Gastroesophageal sphincter (tissue), 4 donors: ENCODE measurements at places on chromosomes 6 and 20. TPM values are rescaled to one million over a fixed set of nuclear protein-coding genes. Genes with fewer than 3 reads are reported as not detected.

GRCh38 chr6:4405621-4406212 is 270.3 kb upstream of the ECI2 start:
- no peak for ATAC-seq

GRCh38 chr6:139533573-139534471 is 159.4 kb upstream of the CITED2 start:
- peak; percentile 75 for ATAC-seq

- ATAC-seq: peak; percentile 20
Measured at GRCh38 chr20:32582659-32583580, 2.2 kb downstream of the NOL4L start.

GRCh38 chr6:71681234-71681867 is 205.0 kb upstream of the RIMS1 start:
- no peak for ATAC-seq

- no peak for ATAC-seq
Measured at GRCh38 chr20:63737945-63738686, 1.5 kb upstream of the SLC2A4RG start.

Gene SPEF1
- not detected for total RNA-seq

GRCh38 chr20:53609491-53610445 is 16.1 kb upstream of the ZNF217 start:
- ATAC-seq: no peak

Gene OR2B6
- total RNA-seq: not detected

Gene LY6G6F
- not detected for total RNA-seq

GRCh38 chr20:49556621-49557020 is 11.3 kb downstream of the PTGIS start:
- ATAC-seq: no peak

DNA sequence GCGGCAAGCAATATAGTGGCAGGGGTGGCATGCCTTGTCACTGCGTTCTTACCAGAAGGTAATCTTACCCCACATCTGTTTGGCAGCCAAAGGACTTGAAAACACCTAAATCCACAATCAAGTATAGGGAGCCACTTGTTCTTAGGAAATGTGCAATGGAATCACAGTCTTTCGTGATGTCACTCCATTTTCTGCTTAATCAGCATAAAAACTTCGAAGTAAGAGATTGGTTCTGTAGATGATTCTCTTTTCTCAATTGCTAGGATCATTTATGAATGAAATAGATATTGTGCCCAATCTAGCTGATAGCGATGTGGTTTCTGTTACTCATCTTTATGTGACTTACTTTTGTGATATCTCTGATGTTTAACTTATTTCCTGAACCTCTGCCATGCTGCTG is 89.0 kb downstream of the SLC22A3 start:
- no peak for ATAC-seq

GRCh38 chr20:58657262-58657661 is 6.2 kb downstream of the STX16 start:
- ATAC-seq: no peak

DNA sequence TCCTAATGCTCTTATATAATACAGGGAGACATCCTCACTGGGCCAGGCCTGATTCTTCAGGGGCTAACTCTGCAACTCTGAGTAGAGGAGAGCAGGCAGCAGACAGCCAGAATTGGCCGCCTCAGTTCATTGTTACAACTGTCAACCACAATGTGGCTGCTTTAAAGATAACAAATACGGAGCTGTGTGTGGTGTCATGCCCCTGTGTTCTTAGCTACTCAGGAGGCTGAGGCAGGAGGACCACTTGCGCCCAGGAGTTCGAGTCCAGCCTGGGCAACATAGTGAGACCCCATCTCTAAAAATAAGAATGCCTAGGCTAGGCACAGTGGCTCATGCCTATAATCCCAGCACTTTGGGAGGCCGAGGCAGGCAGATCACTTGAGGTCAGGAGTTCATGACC is 34.3 kb downstream of the CEP250 start:
- no peak for ATAC-seq

GRCh38 chr20:42979720-42980119 is 210.0 kb downstream of the PTPRT start:
- no peak for ATAC-seq

Gene CGAS
- total RNA-seq: 4.0 TPM

GRCh38 chr20:44392088-44392775 is 36.7 kb downstream of the HNF4A start:
- ATAC-seq: no peak

Gene PLG
- not detected for total RNA-seq

DNA sequence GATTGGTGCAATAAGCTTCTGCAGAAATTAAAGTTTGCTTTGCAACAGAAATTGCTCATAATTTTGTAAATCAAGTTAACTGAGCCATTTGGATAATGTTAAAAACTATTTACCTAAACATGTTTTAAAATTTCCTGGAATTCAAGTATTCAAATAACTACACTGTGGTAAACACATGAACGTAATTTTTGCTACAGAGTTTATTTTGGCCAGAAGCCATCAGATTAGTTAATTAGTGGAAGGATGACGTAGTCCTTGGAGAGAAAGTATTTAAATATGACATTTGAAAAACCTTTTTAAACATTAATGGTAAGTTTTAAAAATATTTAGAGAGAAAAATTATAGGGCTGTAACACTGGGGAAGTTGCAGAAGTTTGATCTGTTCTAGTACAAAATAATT is 121.2 kb upstream of the UST start:
- no peak for ATAC-seq

Gene FAM120B
- total RNA-seq: 32.2 TPM

GRCh38 chr6:29967379-29968010 is 25.2 kb downstream of the HLA-A start:
- ATAC-seq: no peak

Gene KCNQ2
- total RNA-seq: 0.19 TPM

GRCh38 chr6:139736325-139736906 is 362.0 kb upstream of the CITED2 start:
- ATAC-seq: no peak

GRCh38 chr20:38186788-38187221 is 21.7 kb upstream of the TGM2 start:
- no peak for ATAC-seq

DNA sequence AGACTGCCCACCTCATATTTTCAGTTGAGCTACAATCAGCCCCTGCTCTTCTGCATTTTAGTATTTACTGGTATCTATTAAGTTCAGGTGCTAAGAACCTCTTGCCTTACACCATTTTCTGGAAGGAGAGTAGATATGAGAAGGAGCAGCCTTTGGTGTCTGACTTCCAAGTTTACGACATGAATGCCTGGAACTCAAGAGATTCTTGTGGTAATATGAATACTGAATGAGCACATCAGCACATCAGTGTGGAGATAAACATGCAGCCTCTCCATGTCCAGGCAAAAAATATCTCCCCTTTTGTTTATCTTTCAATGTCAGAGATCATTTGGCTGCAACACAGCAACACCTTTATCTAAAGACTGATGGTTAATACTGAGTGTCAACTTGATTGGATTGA is 65.8 kb upstream of the THEMIS start:
- no peak for ATAC-seq

Gene OSTM1
- 55.5 TPM for total RNA-seq

DNA sequence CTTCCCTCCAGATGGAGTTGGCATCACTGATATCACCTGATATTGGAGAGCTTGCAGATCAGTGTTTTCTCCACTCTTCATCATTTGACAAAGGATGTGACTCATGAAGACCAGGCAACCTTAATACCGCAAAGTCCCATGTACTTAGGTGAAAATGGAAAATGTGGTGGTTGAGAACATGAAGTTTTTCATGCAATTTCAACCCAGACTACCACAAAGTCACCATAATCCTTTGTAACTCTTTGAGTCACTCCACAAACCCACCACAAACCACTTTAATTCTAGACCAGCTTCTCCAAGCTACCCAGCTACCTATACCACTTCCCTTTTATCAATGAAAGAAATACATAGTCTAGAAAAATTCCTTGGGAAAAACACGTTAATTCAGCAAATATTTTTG is 7.1 kb downstream of the NHLRC1 start:
- no peak for ATAC-seq

Gene MAFB
- 17.0 TPM for total RNA-seq

Gene KHDC1L
- total RNA-seq: not detected

GRCh38 chr20:57612916-57613315 is 7.3 kb downstream of the ZBP1 start:
- no peak for ATAC-seq

DNA sequence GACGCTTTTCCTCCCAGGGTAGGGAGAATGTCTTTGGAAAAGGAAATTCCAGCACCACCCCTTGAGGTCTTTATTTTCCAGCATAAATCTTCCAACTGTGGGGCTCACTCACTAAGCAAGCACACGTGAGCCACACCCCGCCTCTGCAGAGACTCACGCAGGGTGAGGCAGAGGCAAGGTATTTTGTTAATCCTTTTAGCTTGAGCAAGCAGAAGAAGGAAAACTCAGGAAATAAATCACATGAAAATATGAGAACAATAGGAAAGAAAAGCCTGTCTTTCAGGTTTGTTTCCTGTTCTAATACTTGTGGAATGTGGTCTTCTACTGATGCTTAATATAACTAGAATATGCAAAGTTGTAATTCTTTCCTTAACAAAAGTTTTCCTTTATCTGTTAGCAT is 4.1 kb upstream of the PHACTR2 start:
- no peak for ATAC-seq

DNA sequence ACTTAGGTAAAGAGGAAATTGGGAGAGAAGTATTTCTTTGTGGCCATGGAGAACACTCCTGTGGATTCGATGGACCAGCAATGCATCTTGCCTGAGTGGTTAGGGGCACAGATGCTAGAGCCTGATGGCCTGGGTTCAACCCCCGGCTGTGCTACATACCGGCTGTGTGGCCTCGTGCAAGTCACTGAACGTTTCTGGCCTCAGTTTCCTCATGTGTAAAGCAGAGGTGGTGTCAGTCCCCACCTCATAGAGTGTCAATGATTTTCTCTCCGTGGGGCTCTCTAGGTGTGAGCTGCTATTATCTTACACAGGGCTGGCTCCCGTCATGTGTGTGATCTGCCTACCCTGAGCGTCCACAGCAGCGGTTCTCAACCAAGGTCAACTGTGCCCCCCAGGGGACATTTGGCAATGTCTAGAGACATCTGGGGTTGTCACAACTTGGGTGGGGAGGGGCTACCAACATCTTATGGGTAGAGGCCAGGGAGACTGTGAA is 50.0 kb upstream of the PTPN1 start:
- peak; percentile 2 for ATAC-seq

Gene ABHD16B
- not detected for total RNA-seq

Gene BANF2
- total RNA-seq: not detected

Gene C6orf15
- total RNA-seq: not detected

- ATAC-seq: no peak
Measured at GRCh38 chr6:150541576-150541975, 58.1 kb upstream of the PLEKHG1 start.

- no peak for ATAC-seq
Measured at GRCh38 chr6:163780994-163781393, 366.5 kb downstream of the QKI start.
